B cell (primary cell): ENCODE measurements at places on chromosomes 3 and 15. TPM values are rescaled to one million over a fixed set of nuclear protein-coding genes. Genes with fewer than 3 reads are reported as not detected.

- no peaks in the 10 kb centered on the region for H3K27me3 ChIP-seq
- H3K36me3 ChIP-seq, result no peaks in the 10 kb centered on the region
- no peak overlapping the region for H3K27ac ChIP-seq
- H3K4me1 ChIP-seq, result no peaks in the 10 kb centered on the region
- no peak for DNase-seq
Measured at GRCh38 chr3:148625991-148626390, 71.7 kb upstream of the AGTR1 start.

GRCh38 chr3:192129586-192129985 lies 597.8 kb downstream of the FGF12 start:
- H3K4me3 ChIP-seq, result no peak overlapping the region
- no peak for DNase-seq

- H3K4me1 ChIP-seq, result no peaks in the 10 kb centered on the region
- no peaks in the 10 kb centered on the region for H3K36me3 ChIP-seq
- no peak overlapping the region for H3K27ac ChIP-seq
- no peak overlapping the region for H3K4me3 ChIP-seq
Measured at GRCh38 chr3:10758304-10759037, 57.6 kb upstream of the SLC6A11 start.

DNA sequence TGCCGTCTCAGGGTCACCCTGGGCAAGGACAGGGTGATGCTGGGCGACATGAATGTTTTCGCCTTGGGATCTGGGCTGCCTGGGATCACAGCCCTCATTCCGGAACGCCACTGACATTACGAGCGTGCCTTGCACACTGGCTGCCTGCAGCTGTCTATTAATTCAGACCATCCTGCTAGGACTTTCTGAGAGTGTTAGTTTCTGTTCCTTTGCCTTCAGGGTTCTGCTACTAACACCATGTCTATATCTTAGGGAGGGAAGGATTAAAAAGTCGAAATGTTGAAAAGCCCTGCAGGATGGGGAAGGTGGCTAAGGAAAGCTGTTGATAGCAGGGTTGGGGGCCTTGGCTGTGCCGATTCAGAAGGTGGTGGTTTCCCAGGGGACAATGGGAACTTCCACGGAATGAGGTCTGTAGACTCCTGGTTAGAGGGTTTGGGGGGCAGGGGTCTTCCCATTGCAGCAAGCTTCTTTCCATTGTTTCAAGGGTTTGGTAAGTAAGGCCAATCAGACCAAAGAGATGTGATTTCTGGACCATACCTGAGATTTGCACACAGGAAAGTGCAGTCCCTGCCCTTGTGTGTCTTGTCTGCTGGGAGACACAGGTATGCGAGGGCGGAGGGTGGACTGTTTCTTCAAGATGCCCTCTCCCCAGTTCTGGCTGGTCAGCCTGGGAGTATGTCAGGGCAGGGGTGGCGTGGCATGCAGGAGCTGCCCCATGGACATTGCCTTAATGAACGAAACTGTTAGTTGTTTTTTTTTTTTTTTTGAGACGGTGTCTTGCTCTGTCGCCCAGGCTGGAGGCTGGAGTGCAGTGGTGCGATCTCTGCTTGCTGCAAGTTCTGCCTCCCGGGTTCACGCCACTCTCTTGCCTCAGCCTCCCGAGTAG lies 50.9 kb downstream of the RGMA start:
- H3K4me3 ChIP-seq, result no peak overlapping the region
- DNase-seq, result no peak
- no peaks in the 10 kb centered on the region for H3K27me3 ChIP-seq
- no peaks in the 10 kb centered on the region for H3K4me1 ChIP-seq
- H3K36me3 ChIP-seq, result no peaks in the 10 kb centered on the region

DNA sequence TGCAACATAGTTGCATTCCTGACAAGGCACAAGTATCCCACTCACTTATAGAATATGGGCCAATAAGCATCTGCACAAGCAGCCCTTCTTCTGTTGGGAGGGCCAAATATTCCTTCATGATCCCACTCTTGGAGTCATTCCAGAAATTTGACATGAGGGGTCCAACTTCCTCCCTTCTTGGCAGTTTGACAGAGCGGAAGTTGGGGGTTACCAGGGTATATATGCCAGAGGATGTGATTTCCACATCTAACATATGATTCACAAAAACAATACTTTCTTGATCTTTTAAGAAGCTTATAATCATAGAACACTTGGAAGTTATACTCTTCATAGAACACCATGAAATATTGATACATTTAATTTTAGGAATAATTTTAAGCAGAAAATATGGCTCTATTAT lies 100.9 kb upstream of the CRBN start:
- no peaks in the 10 kb centered on the region for H3K27me3 ChIP-seq
- H3K27ac ChIP-seq, result no peak overlapping the region
- no peak overlapping the region for H3K4me3 ChIP-seq
- no peaks in the 10 kb centered on the region for H3K36me3 ChIP-seq

DNA sequence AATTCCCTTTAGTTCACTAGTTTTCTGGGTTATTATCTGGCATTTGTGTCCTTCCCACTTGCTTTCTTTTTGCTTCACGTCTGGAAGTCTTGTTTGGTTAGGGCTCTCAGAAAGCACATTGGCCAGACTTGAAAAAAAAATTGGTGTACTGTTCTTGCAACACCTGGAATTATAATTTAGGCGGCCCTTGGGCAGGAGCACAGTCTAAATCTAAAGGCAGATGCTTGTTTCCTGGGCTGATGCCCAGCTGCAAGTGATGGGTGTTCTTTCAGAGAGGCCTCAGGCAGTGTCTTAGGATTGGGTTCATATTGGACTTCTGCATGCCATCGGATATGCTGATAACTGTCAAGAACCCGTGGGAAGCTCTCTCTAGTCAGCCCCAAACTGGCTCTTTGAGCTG lies 521.5 kb downstream of the PDCD6IP start:
- H3K36me3 ChIP-seq, result no peaks in the 10 kb centered on the region
- H3K27ac ChIP-seq, result no peak overlapping the region
- no peak for DNase-seq
- no peaks in the 10 kb centered on the region for H3K27me3 ChIP-seq
- H3K4me1 ChIP-seq, result no peaks in the 10 kb centered on the region

DNA sequence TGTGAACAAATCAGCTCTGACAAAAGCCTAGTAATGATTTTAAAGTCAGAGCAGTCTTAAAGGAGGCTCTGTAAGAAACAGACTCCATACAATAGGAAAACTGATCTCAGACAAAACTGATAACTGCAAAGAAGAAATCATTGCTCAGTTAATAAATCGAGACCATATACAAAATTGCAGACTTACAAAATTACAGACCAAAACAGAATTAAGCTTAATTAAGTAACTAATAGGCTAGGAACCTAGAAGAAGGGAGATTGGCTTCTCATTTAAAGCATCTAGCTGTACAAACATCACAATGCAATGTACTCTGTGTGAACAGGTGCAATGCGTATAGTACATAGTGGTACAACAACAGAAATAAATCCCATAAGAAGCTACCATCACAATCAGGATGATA lies 46.3 kb downstream of the ZBTB20 start:
- no peak overlapping the region for H3K4me3 ChIP-seq
- DNase-seq, result no peak
- no peaks in the 10 kb centered on the region for H3K27me3 ChIP-seq
- H3K4me1 ChIP-seq, result peaks cover 18% of the 10 kb centered on the region
- no peak overlapping the region for H3K27ac ChIP-seq

GRCh38 chr3:22858486-22858885 lies 344.6 kb upstream of the UBE2E2 start:
- H3K27ac ChIP-seq, result no peak overlapping the region
- H3K4me3 ChIP-seq, result no peak overlapping the region
- no peaks in the 10 kb centered on the region for H3K36me3 ChIP-seq
- DNase-seq, result no peak
- no peaks in the 10 kb centered on the region for H3K27me3 ChIP-seq
- no peaks in the 10 kb centered on the region for H3K4me1 ChIP-seq

DNA sequence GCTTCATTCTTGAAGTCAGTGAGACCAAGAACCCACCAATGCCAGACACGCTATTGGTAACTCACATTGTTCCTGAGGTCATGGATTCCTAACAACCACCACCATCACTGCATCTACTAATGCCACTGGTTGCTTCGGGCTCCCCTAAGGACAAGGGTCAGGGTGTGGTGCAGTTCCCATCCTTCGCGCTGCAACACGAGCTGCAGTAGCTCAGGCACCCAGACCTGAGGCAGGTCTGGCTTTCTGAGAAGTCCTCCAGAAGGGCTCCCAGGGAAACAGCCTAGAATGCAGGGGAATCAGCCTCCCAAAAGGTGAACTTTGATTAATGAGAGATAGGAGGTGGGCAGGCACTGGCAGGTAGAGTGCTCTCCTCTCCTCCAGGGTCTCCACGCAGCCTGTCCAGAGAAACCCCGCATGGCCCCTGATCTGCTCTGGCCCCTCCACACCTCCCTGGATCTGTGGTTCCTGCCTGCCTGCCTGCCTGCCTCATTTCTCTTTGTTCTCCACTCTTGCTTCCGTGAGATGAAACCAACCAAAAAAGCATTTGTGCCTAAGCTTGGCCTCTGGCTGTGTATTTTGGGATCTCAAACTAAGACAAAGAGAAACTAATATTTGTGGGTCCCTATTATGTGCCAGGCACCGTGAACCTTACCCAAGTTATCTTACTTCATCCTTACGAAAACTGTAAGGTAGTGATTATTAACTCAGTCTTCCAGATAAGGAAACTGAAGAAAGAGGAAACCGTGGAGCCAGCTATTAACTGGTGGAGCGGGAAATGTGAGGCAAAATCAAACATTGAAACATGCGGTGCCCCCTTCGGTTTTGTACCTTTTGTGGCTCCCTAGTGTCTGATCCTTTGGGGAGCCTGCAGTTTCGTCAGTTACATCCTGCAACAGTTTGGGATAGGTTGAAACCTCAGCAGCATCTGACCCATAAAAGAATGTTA lies 43.9 kb upstream of the USP3 start:
- no peak overlapping the region for H3K4me3 ChIP-seq
- no peak overlapping the region for H3K27ac ChIP-seq
- no peaks in the 10 kb centered on the region for H3K27me3 ChIP-seq
- no peak for DNase-seq
- H3K36me3 ChIP-seq, result no peaks in the 10 kb centered on the region
- no peaks in the 10 kb centered on the region for H3K4me1 ChIP-seq

DNA sequence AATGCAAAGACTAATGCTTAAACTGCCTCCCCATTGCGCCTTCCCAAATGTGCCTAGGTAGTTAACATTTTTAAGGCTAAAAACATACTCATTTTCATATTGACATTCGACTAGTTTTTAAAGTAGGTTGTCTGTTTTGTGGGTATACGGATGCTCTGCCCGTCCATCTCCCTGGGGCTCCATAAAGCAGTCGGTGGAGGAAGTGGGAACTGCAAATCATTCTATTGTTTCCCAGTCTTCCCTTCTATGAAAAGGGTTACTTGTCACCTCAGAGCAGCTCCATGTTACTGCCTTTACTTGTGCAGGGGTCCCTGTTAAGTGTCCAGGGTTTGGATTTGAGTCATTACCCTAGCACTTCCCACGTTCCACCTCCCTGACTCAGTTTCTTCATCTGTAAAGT lies 10.9 kb downstream of the CHCHD6 start:
- DNase-seq, result no peak
- no peak overlapping the region for H3K4me3 ChIP-seq
- H3K36me3 ChIP-seq, result no peaks in the 10 kb centered on the region

DNA sequence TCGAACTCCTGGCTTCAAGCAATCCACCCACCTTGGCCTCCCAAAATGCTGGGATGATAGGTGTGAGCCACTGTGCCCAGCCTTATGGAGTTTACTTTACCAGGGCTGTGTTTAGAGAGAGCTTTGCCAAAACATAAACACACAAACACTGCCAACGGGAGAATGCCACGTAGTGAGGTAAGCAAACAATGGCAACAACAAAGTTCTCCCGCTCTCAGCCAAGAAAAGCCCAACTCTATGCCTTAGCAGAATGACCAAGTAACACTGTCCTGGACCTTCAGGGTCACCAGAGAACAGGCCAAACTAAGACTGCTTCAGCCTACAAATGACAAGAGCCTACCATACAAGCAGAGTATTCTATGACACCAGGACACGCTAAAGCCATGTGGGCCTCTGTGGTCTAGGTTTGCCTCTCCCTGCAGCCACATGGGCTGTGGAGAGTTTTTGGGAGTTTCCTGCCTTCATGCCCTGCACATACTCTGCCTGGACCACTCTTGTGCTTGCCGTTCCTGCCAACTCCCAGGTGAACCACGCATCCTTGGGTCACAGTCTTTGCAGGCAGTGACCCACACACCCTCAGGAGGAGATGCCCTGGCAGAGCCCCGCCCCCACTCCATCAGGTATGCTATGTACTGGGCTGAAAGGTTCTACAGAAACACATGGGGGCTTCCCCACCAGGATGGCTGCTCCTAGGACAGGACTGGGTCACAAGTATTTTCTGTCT lies 21.6 kb upstream of the CNBP start:
- no peak overlapping the region for H3K4me3 ChIP-seq
- no peaks in the 10 kb centered on the region for H3K36me3 ChIP-seq
- no peaks in the 10 kb centered on the region for H3K27me3 ChIP-seq
- H3K27ac ChIP-seq, result no peak overlapping the region
- no peaks in the 10 kb centered on the region for H3K4me1 ChIP-seq

DNA sequence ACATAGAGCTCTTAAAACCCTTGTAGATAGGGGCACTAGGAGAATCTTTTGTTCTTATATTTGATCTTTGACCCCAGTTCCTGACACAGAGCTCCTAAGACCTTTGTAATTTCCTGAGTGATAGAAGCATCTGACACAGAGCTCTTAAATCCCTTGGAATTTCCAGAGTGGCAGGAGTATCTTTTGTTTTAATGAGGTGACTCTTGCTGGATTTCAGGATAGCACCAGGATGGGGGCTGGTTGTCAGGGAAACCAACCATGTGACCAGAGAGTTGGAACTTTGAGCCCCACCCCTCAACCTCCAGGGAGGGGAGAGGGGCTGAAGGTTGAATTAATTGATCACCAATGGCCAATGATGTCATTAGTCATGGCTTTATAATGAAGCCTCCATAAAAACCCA lies 47.6 kb upstream of the ST8SIA2 start:
- H3K4me1 ChIP-seq, result no peaks in the 10 kb centered on the region
- H3K27ac ChIP-seq, result no peak overlapping the region
- no peak for DNase-seq
- H3K36me3 ChIP-seq, result no peaks in the 10 kb centered on the region
- no peak overlapping the region for H3K4me3 ChIP-seq

DNA sequence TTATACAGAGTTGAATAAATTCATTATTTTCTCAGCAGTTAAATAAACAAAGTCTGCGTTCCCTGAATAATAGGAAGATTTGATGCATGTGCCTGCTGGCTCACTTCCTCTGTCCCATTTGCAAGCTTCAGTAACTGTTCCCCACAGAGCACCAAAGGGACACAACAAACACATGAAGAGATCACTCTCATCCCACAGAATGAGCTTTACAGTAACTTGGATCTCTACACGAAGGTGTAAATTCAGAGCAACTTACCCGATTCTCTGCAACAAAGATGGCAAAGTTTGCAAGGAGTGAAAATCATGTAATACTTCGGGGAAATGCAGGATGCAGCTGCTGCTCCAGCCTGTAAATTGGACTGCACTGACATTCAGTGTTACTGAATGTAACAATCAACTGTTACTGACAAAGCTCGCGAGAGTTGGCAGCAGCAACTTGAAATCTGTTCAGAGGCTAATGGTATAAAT lies at the start of gene BCHE:
BCHE (minus strand) TSS at position 366 of the 468 bp plus-strand sequence. CDS start 6,390 bp downstream, outside the sequence.
- no peak within 1 kb of the TSS for H3K27ac ChIP-seq
- no peak within 1 kb of the TSS for H3K4me3 ChIP-seq
- no peaks in the 10 kb centered on the region for H3K36me3 ChIP-seq
- no peak for DNase-seq
- H3K4me1 ChIP-seq, result no peaks in the 10 kb centered on the region
- no peaks in the 10 kb centered on the region for H3K27me3 ChIP-seq

The CIDEC gene
- not detected in 2 replicates for total RNA-seq

The TMC3 gene
- total RNA-seq, result not detected in 2 replicates

The SLC12A1 gene
- not detected in 2 replicates for total RNA-seq

The STRA6 gene
- not detected in 2 replicates for total RNA-seq

The CD276 gene
- not detected in 2 replicates for total RNA-seq
